CD4-positive, alpha-beta T cell treated with Interleukin-6 at 100 ng/mL for 8 hours (primary cell): ENCODE measurements at places on chromosomes 3 and 15.

- no peak for DNase-seq
These were observed 193.3 kb upstream of the CGNL1 start for GRCh38 chr15:57183041-57183440.

GRCh38 chr15:31609906-31610305 lies 283.3 kb downstream of the KLF13 start:
- no peak for DNase-seq

DNA sequence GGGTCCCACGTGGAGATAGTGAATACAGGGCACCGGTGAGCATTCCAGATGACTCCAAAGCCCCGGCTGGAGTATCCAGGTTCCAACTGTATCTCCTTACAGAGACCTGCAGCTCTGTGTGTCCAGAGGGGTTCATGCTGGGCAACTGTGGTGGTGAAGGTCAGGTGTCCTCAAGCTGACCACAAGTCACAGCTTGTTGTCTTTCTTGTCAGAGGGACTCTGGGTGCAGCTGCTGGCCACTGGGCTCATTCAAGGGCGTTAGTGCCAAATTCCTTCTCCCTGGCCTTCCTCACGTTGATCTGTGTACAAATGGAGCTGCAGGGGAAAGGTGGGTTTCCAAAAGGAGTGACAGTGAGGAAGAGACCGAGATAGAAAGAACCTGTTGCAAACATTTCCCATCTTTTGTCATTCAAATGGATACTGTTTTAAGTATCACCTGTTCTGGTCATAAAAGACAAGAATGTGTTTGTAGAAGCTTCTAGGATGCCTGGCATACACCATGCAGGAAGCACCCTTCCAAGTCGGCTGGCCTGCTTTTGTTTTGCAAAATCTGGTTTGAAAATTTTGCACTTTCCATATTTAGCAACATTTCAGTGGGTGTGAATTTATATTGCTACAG lies 52.5 kb downstream of the CEMIP start:
- no peak for DNase-seq

DNA sequence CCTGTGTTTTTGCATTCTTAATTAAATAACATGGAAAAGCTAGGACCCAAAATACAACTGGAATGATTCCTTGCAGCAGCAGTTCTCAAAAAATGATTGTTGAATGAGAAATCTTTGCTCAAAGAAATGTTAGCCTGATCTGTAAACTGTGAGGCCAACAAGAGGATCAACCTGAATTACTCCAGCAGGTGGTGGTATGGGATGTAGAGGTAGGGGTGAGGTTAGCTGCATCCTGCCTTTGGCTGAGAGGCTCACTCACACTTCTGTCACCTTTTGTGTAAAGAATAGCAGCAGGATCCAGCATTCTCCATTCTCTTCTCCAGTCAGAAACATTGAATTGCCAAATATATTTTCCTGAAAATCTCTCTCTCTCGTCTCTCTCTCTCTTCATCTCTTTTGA lies 26.5 kb upstream of the FAM98B start:
- DNase-seq: no peak

DNA sequence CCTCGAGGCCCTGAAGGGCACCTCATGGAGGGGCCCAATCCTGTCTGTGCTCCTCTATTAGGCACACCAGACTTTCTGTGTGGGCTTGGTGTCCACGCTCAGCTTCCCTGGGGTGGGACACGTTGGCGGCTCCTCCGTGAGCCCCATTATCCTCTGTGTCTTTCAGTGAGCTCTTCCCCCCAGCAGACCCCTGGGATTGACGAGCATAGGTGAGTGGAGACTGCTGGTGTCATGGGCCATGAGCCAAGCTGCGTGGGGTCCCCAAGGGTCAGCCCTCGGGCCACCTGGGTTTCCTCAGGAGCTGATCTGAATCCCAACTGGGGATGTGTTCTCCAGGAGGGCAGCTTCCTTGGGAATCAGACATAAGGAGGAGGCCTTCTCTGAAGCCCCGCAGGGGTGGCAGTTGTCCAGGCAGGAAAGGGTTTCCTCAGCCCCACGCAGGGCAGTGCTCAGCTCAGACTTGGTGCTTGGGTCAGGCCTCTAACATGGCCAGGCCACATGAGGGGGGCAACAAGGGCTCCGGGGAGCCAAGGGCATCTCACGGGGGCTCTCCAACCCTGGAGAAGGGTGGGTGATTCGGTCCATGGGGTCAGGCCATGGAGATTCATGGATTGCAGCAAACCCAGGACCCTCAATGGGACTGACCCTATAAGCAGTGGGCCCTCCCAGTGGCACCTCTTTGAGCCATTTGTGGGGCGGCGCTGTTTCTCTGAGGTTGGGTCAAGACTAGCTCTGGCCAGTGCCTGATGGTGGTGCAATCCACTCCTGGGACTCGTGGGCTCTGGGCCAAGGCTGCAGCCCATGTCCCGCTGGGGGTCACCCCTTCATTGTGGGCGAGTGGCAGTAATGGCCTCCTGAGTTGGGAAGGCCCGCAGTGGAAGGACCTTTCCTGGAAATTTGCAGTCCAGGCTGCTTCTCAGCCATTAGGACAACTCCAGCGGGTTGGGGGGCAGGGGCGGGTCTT lies 222.5 kb downstream of the SNRPN start:
- DNase-seq: no peak

GRCh38 chr3:169020371-169020770 lies 643.1 kb downstream of the MECOM start:
- no peak for DNase-seq

DNA sequence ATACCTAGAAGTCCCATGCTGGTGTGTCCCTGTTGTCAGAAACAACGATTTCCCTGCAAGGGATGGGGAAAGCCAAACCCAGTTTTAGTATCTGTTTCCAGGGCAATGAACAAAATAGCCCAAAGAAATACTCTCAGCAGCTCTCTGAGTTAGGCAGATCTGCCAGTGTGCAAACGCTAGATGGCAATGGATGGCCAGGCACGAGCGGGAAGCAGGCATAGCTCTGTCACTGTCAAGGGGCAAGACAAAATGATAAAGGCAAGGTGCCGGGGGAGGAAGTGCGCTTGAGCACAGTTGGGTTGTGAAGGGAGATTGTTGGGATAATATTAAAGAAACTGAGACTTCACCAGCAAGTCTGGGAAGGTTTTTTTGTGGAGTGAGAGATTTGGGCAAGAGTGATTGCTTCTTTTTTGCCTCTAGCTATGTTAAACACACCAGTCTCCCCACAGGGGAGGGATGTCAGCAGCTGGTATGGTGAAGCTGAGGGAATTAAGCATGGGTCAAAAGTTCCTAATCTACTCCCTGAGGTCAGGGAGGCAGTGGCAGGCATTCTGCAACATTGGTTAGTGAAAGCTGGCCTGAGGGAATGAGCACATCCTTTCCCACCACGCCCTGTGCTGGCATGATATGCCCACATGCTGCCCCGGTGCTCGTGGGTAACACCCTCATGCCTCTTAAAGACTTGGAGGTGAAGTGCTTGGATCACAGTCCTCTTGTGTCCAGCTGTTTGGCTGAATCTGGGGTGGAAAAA lies 117.5 kb downstream of the PDCD6IP start:
- no peak for DNase-seq

- no peak for DNase-seq
These were observed 24.2 kb upstream of the CD96 start for GRCh38 chr3:111517801-111518200.

DNA sequence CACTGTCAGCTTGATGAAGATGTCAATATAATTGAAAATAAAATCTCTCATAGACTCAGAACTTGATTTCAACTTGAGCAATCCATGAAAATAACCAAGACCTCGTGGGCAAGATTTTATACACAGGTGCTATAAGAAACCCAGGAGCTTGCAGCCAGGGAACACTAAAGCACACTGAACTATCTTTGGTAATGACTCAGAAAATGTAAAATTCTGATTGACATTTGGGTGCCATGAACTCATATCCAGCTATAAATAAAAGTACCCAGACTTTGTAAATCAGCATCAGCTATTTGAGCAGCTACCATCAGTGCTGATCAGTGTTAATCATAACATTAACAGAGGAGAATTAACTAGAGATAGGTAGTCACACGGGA lies 61.5 kb downstream of the PLCH1 start:
- no peak for DNase-seq

GRCh38 chr3:174495311-174495710 lies 363.8 kb upstream of the NAALADL2 start:
- DNase-seq: no peak

- no peak for DNase-seq
These were observed at the start of gene CD86 for GRCh38 chr3:122055215-122055614. CD86 (plus strand) TSS chr3:122055362; CDS start chr3:122055490, 128 bp downstream.

DNA sequence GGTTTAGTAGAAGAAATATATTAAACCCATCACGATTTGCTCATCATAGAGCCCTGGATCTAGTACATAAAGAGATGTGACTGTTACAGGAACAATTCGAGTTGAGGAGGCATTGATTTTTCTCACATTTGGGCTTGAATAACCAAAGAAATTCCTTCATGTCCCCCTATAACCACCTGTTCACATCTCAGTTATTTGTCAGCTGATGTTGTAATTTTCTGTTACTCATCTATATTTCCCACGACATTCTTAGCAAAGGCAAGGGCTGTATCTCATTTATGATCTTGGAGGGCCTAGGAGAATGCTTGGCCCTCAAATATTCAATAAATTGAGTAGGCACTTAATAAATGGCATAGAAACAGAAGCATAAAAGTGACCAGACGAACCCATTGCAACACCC lies 36.4 kb upstream of the GYG1 start:
- DNase-seq: no peak
